ENCODE measurements at places on chromosomes 7 and 10.

DNA sequence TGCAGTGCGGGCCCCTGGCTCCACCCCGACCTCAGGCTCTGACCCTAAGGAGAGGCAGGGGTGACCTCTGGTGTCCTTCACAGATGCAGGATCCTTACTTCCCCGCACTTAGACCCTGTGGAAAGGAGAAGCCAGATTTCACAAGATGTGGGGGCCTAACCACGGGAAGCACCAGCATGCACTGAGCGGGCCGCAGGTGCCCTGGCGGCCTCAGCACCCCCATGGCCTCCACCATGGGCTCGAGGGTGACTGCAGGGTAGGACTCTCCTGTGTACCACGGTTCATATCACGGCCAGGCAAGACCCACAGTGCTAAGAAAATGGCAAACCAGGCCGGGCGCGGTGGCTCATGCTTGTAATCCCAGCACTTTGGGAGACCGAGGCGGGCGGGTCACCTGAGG, 410.0 kb upstream of the FOXK1 start:
- H3K27me3 ChIP-seq: peaks cover 6% of the 10 kb centered on the region
- H3K4me3 ChIP-seq: no peak overlapping the region
- no peak for DNase-seq
- no peak overlapping the region for H3K27ac ChIP-seq
- peaks cover 4% of the 10 kb centered on the region for H3K36me3 ChIP-seq

DNA sequence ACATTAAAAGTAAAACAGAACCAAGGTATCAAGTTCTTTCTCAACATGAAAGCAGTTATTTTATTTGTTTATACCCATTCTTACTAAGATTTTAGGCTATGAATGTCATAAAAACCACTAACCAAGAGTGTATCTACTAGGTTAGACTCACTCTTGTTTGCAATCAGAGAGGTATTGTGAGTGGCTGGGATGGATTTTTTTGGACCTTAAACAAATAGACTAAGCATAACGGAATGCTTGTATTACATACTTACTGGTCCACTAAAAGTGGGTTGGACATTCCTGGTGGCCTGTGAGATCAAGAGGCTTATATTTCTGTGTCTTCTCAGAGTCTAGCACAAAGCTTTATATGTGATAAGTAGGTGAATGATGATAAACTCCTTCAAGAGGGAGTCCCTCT, 32.6 kb upstream of the CBLL1 start:
- H3K27me3 ChIP-seq: no peaks in the 10 kb centered on the region
- no peak overlapping the region for H3K4me3 ChIP-seq
- no peak for DNase-seq
- peaks cover 2% of the 10 kb centered on the region for H3K4me1 ChIP-seq

DNA sequence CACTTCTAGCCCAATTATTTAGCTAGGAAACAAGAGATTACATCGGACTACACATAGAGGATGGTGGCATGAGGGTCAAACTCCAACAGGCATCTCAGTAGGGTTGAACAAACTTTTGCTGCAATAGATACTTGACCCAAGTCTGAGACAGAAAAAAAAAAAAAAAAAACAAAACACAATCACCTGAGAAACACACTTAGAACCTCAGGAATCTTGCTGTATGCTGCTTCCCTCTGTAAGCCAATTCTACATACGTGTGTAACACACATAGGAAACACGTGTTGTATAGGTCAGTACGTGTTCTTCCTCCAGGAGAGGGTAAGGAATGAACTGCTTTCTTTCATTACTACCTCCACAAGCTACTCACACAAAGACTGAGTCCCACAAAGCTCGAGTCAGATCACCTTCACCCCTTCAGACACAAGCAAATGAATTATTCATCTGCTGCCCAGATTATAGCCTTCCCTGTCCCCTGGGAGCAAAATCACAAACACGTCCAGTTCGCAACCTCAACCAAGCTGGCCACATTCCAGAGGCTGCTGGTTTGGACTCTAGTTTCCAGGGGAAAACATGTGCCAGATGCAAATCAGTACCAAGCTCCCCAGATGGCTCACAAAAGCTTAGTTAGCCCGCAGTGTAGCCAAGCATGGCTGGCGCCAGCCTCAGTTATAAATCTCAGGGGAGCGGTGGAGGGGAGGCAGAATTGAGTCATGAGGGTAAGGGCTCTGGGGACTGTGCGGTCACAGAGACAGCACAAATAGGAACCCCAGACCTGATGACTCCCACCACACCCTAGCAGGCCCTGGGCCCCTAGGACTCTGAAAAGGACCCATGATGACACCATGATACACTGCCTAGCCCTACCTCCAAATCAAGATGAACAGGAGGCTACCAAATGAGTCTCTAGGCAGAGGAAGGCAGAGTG, 15.1 kb downstream of the PSAP start:
- H3K27ac ChIP-seq: no peak overlapping the region
- H3K36me3 ChIP-seq: no peaks in the 10 kb centered on the region
- peaks cover 62% of the 10 kb centered on the region for H3K4me1 ChIP-seq
- peak; percentile 45 for DNase-seq

- DNase-seq: no peak
- no peaks in the 10 kb centered on the region for H3K36me3 ChIP-seq
- H3K27ac ChIP-seq: no peak overlapping the region
- H3K4me3 ChIP-seq: peak overlapping the region; percentile 51
- H3K4me1 ChIP-seq: peaks cover 36% of the 10 kb centered on the region
Measured at GRCh38 chr10:117541909-117542705, 439 bp upstream of the EMX2 start.
